GM04503 (cell line): ENCODE measurements at places on chromosomes 16 and 17.
A peak's percentile ranks its signal among the peaks of the same experiment; 100 is the strongest.

DNA sequence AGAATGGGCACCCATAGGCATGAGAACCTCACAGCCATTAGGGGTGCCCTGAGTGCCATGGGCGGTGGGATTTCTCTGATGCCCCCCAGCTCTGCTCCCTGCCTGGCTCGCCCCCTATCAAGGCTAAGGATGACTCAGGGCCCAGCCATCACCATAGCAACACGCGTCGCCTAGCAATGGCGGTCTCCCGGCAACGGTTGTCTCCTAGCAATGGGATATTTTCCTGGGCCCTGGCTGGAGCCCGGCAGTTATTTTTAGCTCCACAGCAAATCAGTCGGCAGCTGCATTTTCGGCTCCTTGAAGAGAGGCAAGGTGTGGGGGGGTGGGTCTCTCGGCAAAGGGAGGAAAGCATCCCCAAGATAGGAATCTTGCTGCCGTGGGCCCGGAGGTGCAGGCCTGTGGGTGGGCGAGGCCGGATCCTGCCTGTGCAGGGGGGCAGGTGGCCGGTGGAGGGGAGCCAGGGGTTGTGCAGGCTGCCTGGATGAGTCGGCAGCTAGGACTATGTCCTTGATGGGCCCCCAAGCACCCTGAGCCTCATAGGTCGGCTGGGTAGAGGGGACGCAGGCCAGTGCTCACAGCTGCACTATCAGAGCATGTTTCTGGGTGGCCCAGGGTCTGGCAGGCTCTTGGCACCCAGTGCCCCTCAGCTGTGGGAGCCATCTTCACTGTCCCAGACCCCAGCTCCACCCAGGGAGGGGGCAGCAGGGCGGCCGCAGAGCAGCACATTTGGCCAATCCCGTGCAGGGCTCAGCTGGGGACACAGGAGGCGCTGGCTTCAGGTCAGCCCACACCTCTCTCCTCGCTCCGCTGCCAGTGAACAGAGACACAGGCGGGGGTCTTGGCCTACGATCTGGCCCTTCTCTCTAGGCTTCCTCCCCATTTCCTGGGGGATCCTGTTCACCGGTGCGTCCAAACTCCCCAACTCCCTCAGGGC is 4.2 kb upstream of the FBXL16 start:
- peak; percentile 40 for DNase-seq

GRCh38 chr17:40615068-40615840 is 32.4 kb downstream of the SMARCE1 start:
- no peak for DNase-seq

DNA sequence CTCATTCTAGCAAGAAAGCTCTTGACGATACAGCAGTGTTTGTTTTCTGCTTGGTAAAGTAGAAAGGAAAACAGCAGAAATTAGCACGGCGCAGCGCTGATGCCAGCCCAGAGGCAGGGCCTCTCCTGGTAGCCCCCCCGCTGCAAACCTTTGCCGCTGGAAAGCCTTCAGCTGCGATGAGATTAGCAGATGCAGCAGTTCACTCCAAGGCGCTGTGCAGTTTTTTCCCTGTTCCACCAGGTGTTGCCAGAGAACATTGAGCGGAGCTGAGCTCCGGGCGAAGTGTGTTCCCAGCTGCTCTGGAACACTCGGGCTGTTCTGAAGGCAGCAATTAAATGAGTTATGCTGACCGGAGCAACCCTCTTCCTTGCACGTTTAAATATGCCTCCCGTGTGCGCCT is 72.5 kb downstream of the RBFOX1 start:
- no peak for DNase-seq

GRCh38 chr17:2631211-2631610 is 37.8 kb downstream of the PAFAH1B1 start:
- DNase-seq = no peak

GRCh38 chr16:21603928-21604327 is 4.6 kb downstream of the METTL9 start:
- DNase-seq = no peak

DNA sequence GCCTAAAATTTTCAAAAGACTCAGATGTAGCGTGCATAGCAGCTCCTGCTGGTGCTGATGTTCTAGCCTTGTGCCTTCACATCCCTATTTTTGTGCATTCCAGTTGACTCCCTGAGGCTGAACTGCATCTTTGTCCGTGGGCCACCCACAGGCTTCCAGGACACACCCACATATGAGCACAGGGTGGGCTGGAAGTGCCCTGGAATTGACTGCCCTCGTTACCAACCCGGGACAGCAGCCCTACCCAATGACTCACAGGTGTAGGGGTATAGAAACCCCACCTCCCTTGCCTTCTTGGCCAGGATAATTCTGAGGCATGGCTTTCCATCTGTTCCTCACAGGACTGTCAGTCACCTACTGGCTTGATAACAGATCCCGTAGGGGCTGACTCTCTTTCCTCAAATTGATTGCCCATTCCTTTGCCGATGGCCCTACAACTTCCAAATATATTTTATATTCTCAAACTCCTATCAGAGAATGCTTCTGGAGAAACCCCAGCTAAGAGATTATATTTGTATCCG is 65.9 kb upstream of the CDH13 start:
- no peak for DNase-seq

GRCh38 chr16:68433316-68433715 is 15.0 kb downstream of the SMPD3 start:
- DNase-seq = no peak

DNA sequence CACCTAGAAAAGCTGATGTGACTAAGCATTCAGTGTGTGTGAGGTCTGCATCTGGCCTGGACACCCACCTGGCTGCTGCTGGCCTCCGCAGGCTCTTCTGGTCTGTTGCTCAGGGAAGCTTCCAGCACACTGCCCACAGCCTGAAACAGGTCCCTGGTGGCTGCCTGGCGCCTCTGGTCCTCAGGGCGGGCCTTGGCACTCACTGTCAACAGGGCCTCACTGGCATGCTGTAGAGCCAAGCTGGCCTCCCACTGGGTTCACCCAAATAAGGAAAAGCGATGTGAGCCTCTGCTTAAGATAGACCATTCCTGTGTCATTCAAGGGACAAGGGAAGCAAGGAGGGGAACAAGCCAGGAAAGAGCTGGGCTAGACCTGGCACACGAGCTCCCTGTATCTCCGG is 70.6 kb upstream of the BCO1 start:
- DNase-seq = no peak

GRCh38 chr16:68005786-68006286 is 6.6 kb upstream of the DPEP2 start:
- no peak for DNase-seq

DNA sequence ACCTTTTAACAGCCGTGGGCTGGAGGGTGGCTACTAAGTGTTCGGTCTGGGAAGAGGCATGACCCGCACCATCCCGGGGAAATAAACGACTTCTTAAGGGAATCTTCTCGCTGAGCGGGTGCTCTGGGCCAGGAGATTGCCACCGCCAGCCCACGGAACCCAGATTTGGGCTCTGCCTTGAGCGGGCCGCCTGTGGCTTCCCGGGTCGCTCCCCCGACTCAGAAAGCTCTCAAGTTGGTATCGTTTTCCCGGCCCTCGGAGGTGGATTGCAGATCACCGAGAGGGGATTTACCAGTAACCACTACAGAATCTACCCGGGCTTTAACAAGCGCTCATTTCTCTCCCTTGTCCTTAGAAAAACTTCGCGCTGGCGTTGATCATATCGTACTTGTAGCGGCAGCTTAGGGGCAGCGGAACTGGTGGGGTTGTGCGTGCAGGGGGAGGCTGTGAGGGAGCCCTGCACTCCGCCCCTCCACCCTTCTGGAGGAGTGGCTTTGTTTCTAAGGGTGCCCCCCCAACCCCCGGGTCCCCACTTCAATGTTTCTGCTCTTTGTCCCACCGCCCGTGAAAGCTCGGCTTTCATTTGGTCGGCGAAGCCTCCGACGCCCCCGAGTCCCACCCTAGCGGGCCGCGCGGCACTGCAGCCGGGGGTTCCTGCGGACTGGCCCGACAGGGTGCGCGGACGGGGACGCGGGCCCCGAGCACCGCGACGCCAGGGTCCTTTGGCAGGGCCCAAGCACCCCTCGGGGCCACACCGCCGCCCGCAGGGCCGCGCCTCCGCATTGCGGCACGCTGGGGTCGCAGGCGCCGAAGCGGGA is 3.6 kb upstream of the CBX4 start:
- DNase-seq = no peak

DNA sequence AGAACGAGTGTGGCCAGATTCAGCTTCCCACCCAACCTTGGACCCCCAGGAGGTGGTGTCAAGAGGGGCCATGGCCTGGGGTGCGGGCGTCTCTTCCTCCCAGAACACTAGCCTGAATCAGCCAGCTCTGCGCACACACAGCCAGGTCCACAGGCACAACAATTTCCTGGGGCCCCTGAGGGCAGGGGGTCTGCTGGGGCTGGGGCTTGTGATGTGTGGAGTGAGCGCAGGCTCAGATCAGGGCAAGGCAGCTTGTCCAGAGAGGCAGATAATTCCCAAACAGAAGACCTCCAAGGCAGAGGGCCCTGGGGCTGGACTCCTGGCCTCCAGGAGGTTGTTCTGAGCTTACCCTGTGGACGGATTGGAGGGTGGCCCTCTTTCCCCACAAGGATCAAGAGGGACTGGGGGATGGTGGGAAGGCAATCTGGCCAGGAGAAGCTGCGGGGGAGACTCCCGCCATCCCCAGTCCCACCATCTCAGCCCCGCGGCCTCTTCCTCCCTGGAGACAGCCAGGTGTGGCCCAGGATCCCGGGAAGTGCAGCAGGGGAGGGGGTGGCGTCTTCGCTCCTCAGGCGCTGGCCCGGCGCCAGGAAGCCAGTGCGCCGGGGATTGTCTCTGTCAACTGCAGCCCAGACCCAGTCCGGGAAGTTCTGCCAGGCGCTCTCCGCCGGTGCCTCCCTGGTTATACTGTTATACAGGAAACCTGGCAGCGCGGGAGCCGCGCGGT is 52.0 kb upstream of the AMZ2 start:
- no peak for DNase-seq

DNA sequence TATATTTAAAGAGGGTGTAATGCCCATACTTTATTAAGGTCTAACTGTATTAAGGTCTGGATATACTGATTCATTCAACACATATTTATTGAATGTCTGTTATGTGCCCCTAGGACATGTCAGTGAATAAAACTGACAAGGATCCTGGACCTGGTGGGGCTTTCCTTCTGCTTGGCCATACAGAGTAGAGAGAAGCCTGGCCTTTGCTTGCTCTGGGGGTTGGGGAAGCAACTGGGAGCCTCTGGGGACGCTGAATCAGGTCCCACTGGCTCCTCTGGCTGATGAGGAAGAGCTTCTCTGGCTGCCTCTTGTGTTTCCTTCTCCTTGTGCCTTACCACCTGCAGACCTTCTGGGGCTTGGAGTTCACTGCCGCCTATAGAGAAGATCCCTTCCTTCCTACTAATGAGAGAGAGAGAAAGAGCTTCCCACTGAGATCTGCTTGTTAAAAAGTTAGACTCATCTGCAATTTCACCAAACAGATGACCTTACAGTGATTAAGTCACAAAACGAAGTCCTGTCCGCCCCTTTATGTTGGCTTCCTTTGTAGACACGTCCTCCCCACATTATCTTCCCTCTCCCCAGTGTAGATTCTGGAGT is 49.7 kb downstream of the MSI2 start:
- DNase-seq = no peak

DNA sequence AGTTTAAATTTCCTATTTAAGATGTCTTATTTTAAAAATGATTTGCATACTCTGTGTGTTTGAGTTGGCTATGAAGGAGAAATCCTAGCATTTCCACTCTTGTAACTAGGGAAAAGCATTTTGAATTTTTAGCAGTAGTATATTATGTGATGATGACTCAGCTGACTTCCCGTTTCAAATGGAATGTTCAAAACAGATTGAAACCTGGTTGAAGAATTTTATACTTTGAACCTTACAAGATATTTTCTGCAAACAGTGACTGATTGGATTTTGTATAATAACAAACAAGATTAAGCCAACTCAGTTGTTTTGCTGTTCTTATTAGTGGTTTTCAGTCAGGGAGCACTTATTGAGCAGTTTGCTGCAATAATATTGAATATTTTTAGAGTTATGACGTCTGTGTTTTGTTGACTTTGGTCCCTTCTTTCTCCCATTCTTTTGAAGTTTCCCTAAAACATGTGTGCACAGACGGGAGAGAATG is 8.0 kb downstream of the TNRC6A start:
- no peak for DNase-seq

GRCh38 chr17:45889579-45889978 is 4.8 kb upstream of the MAPT start:
- DNase-seq = no peak

DNA sequence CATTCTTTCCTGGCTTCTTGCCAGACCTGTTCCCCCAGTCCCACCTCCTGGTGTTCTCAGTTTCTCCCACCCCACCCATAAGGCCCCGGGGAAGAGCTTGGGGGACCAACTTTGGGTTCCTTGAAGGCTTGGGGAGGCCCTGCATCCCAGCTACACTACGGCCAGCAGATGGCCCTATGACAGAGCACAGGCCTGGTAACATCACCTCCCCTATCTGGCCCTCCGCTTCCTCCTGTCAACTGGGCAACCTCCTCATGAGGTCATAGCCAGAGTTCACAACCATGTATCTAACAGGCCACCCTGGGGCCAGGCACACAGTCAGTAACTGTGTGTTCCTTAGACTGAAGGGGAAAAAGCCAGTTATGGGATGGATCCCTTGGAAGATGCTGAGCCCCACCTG is 31.4 kb downstream of the MYO15A start:
- DNase-seq = no peak

- DNase-seq = no peak
Measured at GRCh38 chr16:67652578-67653127, 7.4 kb downstream of the ACD start.

DNA sequence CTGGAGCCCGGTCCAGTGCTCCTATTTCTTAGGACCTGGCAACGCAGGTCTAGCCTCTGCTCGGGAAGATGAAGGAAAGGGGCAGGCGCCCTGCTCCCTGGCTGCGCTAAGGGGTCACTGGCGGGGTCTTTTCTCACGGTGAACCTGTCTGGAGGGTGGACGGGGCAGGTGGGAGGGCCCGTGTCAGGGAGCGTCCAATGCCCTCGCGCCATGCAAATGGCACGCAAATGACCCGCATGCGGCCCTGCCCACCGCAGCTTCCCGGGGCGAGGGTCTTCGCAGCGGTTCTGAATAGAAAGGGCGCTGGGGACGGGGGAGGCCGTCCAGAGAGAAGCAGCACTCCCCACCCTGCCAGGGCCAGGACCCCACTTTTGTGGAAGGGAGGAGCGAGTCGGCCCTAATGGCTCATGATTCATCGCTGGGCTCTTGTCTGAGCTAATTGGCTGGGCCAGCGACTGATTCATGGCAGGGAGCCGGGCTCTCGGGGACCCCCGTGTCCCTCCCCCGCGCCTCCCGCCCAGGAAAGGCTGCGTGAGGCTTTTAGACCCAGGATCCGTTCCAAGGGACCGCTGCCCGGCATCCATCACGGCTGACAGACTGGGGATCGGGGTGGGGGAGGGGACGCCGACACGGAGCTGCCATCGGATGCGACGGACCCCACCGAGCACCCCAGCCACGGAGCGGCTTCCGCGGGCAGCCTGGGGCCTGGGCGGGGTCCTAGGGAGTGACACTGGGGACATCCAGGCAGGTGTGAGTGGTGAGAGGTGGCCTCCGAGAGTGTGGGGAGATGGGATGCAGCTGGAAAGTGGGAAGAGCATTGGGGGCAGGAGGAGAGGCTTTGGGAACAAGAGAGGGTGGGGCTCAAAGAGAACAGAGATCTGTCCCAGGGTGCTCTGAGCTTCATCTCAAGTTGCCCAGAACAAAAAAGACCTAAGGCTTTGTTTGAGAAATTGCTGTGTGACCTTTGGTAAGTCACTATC is 25.0 kb upstream of the NGFR start:
- no peak for DNase-seq
